ENCODE measurements at places on chromosomes 3 and 15.
A peak's percentile ranks its signal among the peaks of the same experiment; 100 is the strongest.

DNA sequence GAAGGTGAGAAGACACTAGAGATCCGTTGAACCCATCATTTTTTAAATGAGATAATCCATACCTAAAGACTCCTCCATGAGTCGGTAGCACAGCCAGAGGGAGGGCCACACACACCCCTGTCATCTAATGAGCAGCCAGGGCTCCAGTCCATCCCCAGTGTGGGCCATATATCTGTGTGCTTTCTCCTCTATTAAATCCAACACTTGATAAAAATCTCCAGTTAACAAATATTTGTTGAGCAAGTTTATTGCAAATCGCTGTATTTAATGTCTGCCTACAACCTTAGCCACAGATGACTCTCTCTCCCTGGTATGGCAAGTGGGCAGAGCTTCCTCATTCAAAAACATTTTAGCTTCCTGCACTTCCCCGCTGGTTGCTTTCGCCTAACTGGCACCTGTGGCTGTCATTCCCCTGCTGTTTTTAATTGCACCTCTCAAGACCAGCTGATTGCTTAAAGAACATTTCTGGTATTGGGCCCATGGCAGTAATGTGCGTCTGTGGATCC is 82.8 kb downstream of the SMAD3 start:
- peak; percentile 94 for DNase-seq

GRCh38 chr3:115513416-115513800 is 109.9 kb upstream of the GAP43 start:
- no peak for DNase-seq

DNA sequence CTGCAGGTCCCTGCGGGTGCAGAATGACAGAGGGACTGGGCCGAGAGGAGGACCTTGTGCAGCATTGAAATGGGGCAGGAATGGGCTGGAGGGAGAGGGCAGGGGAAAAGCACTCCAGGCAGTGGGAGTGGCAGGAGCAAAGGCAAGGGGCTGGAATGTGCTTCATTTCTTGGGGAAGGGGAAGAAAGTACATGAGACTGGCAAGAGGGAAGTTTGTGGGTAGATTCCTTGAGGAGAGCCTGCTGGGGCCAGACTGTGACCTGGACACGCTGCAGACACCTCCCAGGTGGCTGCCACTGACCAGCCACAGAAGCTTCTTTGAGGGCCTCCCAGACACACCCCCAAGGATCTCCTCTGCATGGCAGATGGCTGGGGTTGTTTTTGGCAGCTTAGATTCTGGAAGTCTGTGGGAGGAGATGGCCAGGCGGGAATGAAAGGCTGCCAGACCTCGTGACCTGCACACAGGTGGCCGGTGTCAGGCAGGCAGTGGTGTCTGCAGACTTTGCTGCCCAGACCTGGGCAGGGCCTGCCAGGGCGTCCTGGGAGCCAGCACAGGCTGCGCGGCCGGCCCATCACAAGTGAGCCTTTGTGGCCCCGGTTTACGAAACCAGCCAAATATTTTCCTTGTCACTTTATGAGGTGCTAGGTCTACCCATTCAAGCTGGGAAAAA is 53.1 kb downstream of the SPSB4 start:
- no peak for DNase-seq

DNA sequence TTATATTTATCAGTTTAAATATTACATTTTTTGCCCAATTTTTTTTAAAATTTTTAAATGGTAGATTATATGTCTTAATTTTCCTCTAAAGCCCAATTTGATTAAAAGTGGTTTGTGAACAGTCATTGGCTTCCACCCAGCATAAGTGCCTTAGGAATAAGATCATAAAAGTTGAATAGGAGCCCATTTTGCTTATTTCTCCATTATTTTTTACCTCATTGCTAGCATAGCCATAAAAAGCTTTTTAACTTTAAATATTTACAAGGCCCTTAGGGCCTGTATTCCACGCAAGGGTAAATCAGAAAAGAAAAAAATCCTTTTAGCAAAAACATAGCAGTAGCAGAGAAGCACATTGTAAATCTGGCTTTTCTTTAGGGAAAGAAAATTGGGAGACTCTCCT is 9.0 kb downstream of the TTC14 start:
- DNase-seq, result no peak

- no peak for DNase-seq
Observed at GRCh38 chr3:119184796-119185570, 11.6 kb downstream of the UPK1B start.

DNA sequence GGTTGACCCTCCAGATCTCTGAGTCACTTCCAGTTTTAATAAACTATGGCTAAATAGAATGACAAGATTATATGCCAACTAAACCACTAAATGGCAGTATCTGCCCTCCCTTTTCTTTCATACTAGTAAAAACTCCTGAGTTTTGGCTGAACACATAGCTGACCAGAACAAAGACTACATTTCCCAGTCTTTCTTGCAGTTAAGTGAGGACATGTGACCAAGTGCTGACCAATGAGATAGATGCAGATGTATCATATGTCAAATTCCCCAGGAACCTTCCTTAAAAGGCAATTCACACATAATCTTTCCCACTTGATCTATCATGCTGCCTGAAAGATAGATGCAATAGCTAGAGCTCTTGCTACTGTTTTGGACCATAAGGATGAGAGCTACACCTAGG is 191.3 kb downstream of the SHOX2 start:
- no peak for DNase-seq

DNA sequence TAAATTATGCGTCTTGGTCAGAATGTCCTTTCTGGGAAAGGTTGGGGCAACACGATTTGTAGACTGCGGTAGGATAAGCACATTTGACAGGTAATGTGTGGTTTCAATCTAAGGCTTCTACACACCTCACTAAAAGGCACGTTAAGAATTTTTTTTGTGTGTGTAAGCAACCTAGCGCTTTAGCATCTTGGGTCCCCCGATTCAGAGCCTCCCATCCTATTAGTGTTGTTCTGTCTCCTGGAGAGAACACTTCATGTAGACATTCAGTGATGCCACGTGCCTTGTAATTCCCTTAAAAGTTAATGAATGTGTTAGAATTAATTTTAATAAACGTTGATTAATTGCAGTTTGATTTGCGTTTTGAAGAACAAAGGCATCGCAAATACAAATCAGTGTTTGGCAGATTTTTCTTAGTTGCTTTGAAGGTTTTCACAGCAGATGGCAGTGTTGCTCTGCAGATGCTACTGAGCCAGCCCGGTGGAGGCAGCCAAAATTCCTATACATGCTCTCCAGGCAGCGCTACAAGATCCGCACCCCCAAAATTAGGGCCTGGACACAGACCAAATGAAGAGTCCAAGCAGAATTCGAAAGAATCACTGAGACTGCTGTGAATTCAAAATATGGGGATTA is 63.5 kb downstream of the OTOL1 start:
- peak; percentile 30 for DNase-seq

DNA sequence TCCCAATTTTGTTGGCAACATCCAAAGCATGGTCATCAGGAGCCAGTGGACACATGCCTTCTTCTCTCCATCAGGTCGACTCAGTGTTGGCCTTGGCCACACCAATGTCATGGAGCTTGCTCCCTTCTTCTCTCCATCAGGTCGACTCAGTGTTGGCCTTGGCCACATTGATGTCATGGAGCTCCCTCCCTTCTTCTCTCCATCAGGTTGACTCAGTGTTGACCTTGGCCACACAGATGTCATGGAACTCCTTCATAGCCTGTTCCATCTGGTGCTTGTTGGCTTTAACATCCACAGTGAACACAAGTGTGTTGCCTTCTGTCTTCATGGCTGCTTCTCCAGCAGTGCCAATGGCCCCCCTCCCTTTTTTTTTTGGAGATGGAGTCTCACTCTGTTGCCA is 70.2 kb downstream of the TMEM44 start:
- DNase-seq, result no peak

GRCh38 chr15:58462547-58462946 is 30.8 kb downstream of the LIPC start:
- DNase-seq, result peak; percentile 75

DNA sequence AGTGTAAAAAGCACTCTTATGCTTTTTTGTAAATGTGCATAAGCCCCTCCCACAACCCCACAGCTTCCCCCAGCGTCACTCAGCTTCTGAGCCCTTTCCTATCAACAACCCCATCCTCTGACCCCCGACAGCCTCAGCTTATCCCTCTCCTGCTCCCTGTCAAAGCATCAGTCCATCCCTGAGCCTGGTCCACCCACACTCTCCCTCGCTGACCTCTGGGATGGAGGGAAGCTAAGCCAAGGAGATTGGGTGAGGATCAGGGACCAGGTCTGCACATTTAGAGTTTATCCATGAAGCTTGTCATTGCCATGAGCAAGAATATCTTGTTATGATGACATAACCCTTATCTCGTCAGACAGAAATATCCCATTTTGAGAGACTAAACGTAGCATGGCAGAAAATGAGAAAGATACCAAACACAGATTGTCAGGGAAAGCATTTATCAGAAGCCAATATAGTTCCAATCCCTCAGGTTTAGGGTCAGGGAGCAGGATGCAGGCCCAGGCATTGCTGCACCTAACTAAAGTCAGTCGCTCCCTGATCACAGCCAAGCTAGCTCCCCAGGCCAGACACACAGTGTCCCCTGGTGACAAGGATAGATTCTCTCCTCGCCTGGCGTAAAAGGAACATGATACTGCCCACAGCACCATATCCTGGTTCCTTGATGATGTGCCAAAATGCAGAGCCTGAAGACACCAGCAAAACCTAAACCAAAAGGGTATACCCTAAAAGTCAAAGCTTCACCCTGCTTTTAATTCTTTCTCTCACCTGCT is 66.9 kb downstream of the DCLK3 start:
- DNase-seq, result no peak

DNA sequence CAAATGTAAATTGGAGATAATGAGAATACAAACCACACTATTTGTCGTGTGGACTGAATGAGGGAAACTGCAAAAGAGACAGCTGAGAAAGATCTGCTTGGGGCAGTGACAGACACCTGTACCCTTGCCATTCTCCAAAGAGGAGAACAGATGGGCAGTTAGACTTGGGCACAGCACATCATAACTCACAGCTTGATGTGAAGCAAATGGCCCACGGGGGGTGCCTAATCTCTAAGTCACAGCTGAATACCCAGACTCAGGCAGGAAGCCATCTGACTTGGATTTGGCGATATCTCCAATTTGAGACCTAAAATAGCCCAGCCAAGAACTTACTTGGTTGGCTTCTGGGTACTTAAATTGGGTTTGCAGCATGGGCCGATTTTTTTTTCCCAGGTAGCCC is 10.0 kb upstream of the SLC6A11 start:
- DNase-seq, result no peak

DNA sequence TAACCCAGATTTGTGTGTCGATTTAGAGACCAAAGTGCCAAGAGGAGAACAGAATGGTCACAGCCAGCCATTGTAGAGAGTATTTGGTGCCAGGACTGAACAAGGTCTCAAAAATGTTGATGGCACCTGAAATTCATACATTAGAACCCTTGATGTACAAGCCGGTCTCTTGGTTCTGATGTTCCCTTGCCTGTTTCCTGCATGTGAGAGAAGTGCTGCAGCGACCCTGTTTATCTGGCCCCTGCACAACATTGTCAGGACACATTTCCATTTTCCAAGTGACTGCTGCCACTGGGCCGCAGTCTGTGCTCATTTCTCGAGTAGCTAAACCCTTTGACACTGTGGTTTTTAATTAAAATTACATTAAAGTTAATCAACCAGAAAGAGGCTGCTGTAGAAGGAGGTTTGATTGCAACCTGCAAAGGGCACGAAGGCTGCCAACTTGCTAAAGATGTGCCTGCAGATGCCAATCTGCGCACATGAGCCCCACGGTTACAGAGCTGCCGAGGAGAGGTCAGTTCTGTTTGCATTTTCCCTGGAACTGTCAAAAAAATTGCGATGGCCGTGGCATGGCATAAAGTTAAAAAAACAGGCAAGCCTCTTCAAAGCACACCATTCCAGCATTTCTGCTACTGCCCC is 136.4 kb upstream of the CMC1 start:
- DNase-seq, result no peak

- DNase-seq, result no peak
Observed at GRCh38 chr15:58398071-58398470, 33.7 kb upstream of the LIPC start.

- DNase-seq, result no peak
Observed at GRCh38 chr3:50610181-50610971, 1.2 kb downstream of the CISH start.

DNA sequence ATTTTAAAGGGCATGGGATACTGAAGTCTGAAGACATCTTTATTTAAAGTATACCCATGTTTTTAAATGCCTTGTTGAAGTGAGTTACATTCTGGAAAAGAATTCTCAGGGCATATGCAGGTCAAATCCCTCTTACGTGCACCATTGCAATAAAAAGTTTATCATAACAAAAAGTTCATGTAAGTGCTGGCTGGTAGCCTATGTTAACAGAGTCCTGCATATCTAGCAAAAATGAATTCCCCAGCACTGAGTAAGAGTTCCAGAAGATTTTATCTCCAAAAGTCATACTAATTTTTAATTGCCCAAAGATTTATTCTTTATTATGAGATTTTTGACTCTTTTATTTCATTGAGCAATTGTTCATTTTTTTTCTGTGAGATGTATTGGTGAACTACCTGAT is 104.7 kb upstream of the ROBO1 start:
- DNase-seq, result no peak

GRCh38 chr15:98753726-98754656 is 105.7 kb downstream of the IGF1R start:
- no peak for DNase-seq

- no peak for DNase-seq
Observed at GRCh38 chr3:187051066-187051465, 88.2 kb downstream of the RPL39L start.

DNA sequence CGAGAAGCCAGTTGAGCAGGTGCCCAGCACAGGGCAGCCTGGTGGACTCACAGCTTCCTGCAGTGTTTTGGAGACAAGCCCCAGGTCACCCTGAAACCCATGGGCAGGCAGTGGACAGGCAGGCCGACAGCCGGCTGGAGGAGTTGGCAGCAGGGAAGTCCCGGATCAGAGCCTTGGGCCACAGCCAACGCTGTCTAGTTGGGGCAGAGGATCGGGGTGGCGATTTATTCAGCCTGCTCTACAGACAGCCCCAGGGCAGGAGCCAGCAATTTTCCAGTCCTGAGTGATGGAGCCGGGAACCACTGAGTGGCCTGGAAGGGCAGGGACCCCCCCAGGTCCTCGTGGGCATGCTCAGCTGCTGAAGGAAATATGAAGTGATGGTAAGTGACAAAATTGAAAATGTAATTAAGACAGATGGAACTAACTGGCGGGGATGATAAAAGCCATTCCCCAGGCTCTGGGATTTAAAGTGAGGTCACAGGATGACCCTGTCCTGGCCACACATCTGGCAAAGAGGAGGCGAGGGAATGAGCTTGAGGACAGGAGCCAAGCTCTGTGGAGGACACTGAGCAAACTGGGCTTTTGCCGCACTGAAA is 34.4 kb upstream of the TBC1D21 start:
- DNase-seq, result no peak

- no peak for DNase-seq
Observed at GRCh38 chr15:73146419-73146818, 94.2 kb downstream of the NEO1 start.

DNA sequence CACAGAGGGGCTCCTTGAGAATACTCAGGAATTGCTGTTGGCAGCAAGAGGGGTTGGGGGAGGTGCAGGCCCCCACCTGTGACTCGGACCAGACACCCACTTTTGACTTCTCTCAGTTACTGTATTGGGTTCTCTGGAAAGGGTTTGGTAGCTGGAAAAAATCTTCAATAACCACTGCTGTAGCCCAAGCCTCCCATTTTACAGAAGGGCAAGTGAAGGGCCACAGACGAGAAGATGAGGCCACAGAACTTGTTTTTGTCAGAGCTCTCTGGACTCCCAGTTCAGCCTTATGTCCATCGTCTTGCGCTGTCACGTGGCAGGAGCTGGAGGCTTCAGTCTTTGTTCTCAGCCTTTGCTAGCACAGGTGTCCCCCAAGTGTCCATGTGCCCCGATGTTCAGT is 12.7 kb upstream of the TATDN2 start:
- DNase-seq, result no peak

- no peak for DNase-seq
Observed at GRCh38 chr3:57077630-57078343, 17.3 kb downstream of the SPATA12 start.

GRCh38 chr3:41200669-41201021 is 1.3 kb downstream of the CTNNB1 start:
- peak; percentile 8 for DNase-seq

Data from LoVo (cell line).